NCI-H187 (cell line): ENCODE measurements at places on chromosomes 3 and 15.

DNA sequence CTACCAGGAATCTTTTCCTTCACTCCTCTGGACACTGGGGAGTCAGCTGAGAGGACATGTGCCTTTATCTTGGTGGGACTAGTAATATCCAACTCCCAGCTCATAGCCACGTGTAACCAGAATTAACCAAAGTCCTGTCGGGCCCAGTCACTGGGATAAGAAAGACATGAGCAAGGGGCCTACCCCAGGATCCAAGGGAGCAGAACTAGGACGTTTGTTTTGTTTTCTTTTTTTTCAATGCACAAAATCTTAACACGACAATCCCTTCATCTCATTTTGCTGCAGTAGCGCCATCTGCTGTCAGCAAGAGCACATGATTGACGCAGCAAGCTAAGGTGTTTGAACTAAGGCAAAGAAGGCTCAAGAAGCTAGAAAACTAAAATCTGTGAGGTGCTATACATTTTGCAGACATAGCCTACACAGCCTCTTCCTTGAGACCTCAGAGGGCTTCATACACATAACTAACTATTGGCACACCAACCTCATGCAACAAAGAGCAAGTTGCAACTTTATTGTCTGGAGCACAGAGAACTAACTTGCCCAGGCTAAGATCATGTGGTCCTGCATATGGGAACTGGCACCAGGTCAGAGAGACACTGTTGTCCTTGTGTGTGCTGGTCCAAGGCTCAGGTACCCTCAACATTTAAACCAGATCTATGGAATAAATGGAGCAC, 43.6 kb downstream of the RLBP1 start:
- no peak for DNase-seq

GRCh38 chr3:119930286-119930685, 148.4 kb downstream of the NR1I2 start:
- DNase-seq: no peak

DNA sequence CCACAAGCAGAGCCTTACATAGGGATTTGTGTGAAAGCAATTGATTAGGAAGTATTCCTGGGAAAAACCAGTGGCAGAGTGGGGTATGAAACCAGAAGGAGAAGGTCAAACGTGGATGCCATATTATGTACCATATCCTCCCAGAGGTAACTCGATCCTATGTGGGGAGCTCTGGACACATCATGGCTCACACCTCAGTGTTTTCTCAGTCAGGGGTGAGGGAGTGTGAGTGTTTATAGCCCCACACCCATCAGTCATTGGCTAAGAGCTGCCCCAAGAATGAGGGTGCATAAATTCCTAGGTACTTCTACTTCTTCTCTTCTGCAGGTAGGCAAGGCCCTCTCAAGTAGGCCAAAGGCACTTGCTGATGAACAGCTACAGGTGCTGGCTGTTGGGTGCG, 28.2 kb upstream of the PDZRN3 start:
- peak; percentile 51 for DNase-seq

- DNase-seq: no peak
Observed at GRCh38 chr3:54714035-54714434, 213.8 kb downstream of the LRTM1 start.

GRCh38 chr15:54576298-54576935, 598.2 kb downstream of the UNC13C start:
- no peak for DNase-seq

DNA sequence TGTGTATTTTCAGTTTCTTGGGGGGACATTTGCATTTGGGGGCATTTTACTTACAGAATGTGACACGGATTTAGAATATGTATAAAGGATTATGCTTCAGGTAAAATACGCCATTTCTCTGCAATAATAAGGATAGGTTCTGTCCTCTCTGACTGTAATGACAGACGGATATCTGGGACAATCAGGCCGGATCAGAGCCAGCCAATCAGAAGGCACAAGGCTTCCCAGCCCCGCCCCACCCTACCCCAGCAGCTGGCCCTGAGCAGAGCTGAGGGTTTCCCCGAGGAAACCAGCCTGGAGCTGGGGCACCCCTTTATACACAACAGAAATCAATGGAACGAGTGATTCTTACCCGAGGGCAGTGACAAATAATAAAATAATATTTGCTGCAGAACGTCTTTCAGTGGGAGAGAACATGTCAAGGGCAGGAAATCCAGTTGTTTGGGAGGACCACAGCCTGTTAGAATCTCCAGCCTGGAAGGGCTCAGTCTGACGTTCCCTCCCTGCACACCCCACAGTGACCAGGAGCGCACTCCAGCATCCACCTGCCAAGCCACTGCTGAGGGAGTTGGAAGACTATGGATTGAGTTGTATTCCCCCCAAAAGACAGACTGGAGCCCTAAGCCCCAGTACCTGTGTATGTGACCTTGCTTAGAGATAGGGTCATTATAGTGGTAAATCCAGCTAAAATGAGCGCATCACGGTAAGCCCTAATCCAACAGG, 30.3 kb upstream of the SEC13 start:
- DNase-seq: no peak

DNA sequence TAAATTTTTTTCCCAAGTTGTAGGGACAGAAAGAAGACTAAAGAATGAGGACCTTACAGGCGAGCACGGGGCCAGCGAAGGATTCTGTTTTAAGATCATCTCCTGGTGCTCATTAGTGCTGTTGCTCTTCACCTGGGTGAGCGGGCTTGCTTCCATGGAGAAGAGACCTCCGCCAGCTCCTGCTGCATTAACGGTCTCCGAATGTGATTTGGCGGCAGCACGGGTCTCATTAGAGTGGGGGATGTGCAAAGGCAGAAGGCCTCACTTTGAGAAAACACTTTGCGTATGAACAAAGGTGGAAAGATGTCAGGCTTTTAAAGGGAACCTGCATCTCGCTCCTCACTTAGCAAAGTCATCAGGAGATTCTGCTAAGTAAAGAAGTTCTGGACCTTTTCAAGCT, 753.4 kb upstream of the CFAP20DC start:
- no peak for DNase-seq

GRCh38 chr3:56323986-56324420, 144.3 kb downstream of the ERC2 start:
- DNase-seq: no peak

GRCh38 chr15:35256551-35256950, 171.5 kb upstream of the NANOGP8 start:
- no peak for DNase-seq

GRCh38 chr3:138172625-138173024, 2.1 kb downstream of the DBR1 start:
- DNase-seq: no peak

DNA sequence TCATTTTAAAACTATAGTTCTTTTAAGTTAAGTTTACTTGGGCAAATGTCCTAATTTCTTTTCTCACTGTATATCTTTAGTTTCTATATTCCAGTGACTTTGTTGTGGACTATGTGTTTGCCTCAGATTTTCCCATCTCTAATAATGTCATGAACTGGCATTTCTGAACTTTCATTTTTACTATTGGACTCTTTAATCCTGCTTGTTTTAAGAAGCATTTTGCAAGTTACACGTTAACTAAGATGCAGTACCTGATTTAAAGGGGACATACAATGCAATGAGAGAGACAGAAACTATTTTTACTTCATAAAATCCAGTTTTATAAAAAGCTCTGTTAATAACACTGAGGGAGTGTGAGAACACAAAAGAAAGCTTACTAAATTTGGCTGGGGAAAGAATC, 58.6 kb upstream of the PHLDB2 start:
- no peak for DNase-seq

DNA sequence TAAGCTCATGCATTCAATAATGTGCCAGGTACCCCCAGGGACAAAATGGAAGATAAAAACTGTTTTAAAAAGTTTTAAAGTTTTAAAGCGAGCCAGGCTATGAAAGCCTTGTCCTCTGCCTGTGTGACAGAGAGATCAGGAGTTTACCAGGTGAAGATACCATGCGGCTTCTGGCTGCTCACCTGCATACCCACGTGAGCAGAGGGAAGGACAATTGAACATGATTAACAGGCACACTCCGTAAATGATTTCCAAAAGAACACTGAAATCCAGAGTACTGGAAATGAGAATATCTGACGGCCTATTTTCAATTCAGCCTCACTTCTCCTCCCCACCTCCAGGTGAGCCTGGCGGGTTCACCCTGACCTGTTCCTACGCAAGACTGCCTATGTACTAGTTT, 42.1 kb downstream of the CCDC191 start:
- no peak for DNase-seq

DNA sequence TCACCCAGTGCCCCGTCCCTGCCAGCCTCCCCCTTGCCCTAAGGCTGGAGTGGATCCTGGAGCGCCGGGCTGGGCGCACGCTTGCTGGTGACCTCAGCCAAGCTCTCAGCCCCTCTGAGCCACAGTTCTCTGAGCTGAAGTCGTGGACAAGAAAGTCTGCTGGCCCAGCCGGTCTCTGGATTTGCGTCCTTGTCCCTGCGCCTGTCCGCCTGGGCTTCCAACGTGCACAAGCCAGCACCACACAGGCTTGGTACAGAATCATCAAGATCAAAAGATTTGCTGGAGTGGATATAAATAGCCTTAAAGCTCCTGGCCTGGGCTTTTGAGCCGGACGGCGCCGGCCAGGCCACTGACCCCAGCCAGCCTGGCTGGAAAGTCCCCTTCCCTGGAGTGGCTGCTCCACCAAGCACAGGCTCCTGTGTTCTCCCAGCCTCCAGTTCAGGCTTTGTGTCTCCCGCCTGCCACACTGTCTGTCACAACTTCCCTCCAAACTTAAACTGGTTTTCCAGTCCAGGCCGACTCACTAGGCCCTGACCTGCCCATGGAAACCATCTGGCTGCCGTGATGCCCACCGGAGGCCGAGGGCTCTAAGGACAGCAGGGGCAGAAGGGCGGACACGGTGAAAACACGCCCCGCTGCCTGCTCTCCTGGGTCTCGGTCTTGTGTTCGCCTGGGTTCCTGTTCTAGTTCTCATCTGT, 156.2 kb downstream of the NUP210 start:
- no peak for DNase-seq

- DNase-seq: no peak
Observed at GRCh38 chr15:71294251-71294910, 179.1 kb downstream of the THSD4 start.

DNA sequence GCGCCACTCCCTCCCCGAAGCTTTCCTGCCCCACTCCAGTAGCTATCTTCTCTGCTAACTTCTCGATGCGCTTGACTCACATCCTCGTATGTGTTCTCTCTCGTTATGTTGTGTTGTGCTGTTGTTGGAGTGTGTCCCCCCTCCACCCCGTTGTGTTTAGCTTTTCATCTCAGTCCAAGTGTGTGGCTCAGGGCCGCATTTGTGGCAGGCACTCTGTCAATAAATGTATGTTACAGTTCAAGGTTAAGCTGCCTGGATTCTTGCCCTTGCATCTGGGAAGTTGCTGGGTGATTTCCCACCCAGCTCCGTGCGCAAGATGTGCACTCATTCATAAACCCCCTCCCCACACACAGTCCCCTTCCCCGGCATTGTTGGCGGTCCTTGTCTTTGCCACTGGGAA, 71.9 kb downstream of the PGPEP1L start:
- DNase-seq: no peak

GRCh38 chr3:65497846-65498245, 540.9 kb downstream of the MAGI1 start:
- DNase-seq: no peak

DNA sequence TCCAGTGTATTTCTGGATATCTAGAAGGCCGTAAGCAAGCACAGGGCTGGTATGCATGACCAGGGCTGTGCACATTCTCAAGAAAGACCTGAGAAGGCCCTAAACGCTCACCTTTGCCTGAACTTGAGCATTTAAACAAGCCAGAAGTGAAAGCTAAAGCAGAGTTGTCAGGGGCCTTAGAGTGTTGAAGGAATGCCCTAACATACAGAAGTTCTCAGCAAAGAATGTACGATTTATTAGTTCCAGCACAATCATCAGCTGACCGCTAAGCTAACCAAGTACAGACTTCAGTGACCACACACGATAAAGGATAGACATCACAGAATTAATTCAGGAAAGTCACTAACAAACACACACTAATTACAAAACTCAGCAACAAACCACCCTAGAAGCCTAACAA, 8.7 kb downstream of the HLTF start:
- no peak for DNase-seq

DNA sequence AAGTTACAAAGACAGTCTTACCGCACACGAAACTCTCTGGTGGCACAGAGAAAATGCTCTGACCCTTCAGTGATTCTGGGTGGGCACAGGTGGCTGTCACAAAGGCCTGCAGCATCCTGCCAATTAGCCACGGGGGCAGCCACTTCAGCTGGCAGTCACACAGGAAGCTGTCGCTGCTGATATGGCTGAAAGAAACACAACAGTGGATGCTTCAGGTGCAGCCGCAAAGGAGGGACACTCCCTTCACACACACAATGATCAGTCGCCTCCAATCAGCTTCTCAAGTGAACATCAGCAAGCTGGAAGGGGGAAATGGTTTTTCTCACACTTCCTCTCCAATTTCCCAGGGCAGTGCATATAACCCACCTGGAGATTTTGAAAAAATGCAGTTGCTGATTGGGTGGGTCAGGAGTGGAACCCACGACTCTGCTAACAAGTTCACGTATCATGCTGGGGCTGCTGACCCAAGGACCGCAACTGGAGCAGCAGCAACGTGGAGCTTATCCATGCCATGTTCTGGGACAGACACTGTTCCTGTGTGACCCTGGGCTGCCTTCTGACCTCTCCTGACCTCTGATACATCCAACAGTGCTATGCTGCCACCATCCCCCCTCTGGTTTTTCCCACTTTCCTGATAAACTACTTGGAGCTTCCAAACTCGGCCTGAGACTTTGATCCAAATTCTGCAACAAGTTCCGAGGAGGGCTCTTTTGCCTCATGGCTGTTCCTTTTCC, 106.6 kb downstream of the LRIG1 start:
- no peak for DNase-seq

GRCh38 chr3:72872183-72872582, 15.7 kb upstream of the GXYLT2 start:
- DNase-seq: no peak

GRCh38 chr3:124007186-124007585, 15.3 kb upstream of the ROPN1 start:
- DNase-seq: no peak

GRCh38 chr3:11178421-11178820, 24.1 kb downstream of the HRH1 start:
- DNase-seq: no peak

GRCh38 chr3:114789803-114790202, 357.3 kb downstream of the ZBTB20 start:
- DNase-seq: no peak

DNA sequence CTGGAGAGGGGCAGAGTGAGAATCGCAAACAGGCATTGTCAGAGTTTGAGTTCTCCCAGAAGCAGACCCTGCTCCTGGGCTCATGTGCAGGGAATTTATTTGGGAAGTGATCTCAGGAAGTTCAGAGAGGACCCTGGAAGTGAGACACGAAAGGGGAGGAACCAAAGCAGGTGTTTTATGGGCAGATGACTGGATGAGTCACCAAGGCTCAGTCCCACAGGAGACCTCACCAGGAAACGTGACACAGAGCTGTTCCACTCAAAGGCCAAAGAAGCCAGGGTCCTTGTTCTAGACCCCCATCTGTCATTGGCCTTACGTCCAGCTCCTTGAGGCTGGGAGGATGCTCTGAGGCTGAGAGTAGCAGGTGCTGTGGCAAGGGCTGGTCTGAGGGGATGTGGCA, 43.4 kb upstream of the SEC22A start:
- no peak for DNase-seq

GRCh38 chr3:72678380-72678779, 169.9 kb downstream of the SHQ1 start:
- DNase-seq: no peak
